ENCODE measurements at places on chromosomes 5 and 9.

DNA sequence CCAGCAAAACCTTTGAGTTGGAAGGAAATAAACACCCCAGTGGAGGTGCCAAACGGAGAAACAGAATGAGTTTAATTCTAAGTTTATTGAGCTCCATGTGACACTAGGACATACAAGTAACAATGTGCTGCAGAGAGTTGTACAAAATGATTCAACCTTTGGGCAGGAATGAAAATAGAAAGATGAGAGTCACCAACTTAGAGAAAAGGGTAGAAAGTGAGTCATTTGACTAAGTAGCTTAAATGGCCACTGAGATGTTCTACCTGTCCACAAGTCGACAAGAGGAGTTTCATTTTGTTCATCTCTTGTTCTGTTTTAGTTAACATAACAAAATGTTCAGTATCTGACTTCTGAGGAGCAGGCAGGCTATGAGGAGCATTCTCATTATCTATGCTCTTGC is 284.7 kb downstream of the NR2F1-AS1 start:
- no peak for DNase-seq

DNA sequence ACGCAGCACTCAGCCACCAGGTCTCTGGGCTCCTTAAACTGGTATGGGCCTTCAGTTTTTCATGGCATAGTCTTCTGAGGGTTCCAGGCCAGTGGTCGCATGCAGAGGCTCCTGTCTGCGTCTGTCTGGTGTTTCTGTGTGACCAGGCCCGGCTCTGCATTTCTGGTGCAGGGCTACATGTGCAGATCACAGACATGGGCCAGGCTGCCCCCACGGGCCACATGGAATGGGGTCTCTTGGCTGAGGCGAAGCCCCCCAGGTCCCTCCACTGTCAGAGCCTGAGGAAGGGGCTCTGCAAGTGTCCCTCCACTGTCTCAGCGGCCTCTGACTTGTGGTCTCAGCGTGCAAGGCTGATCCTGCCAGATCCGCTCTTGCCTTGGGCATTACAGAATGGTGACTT is 15.6 kb upstream of the CARD19 start:
- no peak for DNase-seq

DNA sequence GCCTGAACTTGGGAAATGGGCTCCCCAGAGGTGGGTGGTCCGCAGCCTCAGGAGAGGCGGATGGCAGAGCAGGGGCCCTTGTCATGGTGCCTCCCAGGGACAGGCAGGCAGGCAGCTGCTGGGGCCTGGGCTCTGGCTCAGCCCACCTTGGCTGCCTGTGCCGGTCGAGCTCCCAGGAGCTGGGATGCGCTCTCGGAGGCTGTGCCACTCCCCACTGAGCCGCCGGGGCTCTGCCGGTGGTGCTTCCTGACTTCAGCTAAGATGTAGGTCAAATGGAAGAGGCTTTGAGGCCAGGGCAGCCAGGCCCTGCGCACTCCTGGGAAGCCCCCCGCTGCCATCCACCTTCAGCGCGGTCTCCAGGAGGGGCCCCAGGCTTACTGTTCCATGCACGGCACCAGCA is 41.0 kb downstream of the KCNT1 start:
- no peak for DNase-seq

DNA sequence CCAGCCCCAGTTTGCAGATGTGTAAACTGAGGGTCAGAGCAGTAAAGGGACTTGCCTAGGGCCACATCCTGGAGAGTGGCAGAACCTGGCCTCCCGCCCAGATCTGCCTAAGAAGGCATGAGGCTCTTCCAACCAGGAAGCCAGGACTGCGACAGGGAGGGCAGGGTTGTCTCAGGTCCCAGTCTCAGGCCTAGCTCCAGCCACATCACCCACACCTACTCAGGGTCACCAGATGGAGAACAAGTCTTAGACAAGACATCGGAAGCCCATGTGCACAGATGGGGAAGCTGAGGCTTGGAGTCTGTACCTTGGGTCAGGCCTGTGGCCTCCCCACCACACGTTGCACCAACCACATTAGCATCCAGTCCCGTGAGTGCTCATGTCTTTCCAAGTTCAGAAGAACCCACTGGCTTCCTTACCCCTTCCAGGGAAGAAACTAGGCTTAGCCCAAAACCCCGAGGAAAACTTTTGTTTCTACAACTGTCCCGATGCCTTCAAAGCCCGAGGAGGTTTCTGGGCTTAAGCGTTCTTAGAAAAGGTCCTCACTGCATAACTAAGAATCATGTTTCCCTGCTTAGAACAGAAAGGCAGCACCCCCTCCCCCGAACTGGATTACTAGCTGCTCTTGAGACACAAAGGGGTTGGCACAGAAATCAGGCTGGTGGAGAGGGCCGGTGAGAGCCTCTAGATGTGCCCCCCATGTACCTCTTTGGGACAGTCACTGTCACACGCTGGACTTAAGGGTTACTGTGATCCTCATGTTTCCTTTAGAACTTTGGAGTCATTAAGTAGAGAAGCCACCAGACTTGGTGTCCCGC is 2.2 kb downstream of the FAM78A start:
- no peak for DNase-seq

GRCh38 chr5:116303810-116304209 is 219.0 kb downstream of the COMMD10 start:
- no peak for DNase-seq

- DNase-seq, result no peak
Observed at GRCh38 chr5:2740876-2741555, 10.5 kb downstream of the IRX2 start.

DNA sequence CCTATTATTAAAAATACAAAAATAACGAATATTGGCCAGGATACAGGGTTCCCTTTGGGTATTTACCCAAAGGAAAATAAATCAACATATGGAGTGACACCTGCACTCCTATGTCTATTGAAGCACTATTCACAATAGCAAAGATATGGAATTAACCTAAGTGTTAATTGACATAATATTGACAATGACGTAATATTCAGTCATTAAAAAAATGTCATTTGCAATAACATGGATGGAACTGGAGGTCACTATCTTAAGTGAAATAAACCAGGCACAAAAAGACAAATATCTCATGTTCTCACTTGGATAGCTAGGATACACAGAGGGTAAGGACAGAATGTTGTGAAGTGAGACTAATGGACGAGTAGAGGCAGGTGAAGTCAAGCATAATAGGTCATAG is 326.3 kb upstream of the PTGER4 start:
- no peak for DNase-seq

DNA sequence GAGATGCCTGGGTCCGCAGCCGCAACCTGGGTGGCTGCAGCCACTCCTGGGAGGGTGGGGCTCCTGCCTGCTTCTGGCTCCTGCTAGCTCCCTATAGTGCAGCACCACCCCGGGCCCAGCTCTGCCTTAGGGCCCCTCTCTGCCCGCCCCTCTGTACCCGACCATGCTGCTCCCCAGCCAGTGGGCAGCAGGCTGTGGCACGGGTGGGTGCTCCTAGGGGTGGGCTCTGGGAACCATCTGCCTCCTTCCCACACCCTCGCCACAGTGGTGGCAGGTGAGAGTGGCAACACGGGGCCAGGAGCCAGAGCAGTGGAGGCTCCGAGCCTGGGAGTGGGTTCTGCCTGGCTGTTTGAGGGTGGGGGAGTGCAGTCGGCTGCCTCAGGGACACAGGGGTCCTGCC is 7.8 kb upstream of the MTMR12 start:
- no peak for DNase-seq

DNA sequence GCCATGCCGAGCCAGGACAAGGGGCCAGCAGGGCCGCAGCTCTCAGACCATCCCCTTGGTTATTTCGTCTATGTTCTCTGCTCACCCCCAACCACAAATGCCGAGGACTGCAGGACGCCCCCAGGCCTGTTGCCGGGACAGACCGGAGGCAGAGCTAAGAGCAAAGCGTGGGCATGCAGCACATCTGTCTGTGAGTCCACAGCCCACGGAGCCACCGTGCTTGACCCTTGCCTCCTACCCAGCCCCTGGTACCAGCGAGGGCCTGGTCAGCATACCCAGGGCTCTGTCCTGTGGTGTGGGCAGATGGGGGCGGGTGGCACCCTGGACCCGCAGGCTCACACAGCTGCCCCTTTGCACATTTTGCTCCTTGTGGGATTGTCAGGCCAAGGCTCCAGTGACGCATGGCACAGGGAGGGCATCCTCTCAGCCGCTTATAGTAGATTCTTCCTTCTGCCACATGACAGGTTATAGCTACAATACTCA is 4.7 kb downstream of the BRD3 start:
- no peak for DNase-seq

DNA sequence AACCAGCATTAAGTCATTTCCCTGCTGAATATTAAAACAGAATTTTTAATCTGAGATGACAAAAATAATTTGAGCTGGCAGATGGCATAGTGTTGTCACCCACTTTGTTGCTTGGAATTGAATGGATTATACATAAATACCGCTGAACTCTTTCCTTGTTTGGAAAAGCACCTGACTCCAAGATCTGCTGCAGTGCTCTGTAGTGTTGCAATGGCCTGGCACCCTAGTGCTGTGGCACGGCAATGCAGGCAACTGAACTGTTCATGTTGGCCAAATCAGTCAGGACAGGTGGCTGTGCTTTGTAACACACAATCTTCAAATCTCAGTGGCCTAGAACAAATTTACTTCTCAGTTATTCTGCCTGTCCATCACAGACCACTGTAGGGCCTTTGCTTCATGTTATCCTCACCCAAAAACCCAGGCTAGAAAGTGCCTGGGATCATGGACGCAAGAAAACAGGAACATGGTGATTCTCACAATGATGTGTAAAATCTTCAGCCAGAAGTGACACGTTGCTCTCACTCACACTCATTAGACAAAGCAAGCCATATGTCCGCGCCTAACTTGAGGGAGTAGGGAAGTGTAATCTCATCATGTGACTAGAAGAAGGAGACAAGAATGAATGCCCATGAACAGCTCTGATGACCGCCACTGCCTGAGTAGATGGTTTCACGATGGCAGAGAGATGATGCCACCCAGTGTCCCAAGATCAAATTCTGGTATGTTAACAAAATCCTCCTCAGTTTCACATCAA is 191.9 kb upstream of the PUM3 start:
- no peak for DNase-seq

DNA sequence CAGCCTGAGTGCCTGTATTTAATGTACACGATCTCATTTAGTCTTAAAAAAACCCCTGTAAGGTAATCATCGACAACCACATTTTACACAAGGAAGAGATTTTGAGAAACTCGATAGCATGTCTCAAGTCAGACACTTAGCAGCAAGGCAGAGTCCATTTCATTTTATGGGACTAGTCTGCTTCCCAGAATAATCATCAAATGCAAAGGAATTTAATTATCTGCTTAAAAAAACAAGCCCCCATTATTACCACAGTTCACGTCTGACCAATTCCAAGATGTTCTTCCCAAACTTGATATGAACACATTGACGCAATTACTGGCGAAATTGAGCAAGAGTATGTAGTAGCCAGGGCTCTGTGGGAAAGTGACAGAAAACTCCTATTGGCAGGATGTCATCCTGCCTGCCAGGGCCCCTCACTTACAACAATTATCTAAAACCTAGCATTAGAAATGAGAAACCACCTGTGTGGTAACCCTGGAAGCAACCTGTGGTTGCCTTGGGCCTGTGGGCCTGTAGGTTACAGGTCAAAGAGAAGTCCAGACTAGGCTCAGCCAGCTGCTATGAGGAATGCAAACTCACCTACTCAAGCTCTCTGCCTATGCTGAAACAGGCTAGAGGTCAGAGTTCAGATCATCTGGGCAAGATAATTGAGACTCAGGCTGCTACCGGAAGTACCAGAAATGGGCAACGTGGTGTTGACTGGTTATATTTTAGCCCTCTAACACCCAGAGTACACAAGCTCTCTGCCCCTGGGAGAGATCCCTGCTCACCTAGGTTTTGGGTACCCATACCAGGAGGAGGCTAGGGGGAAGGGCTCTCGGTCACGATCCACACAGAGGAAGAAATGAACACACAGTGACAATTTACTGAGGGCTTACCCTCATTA is 1.6 kb downstream of the B4GALT1 start:
- peak; percentile 79 for DNase-seq

DNA sequence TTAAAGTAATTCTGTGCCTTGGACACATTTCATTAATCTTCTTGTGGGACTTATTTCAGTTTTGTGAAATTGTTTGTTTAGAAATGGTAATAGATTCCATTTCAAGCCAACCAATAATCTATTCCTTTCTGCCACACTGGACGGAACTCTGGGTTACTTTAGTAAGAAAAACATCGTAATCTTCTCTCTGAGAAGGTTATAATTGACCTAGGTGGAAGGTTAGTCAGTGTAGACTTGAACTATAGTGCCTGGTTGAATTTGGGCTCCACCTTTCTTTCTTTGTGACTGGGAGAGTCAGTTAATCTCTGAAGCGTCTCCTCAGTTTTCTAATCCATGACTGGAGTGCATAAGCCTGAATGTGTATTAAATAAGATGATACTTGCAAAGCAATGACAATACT is 89.7 kb upstream of the PRLR start:
- DNase-seq, result no peak

DNA sequence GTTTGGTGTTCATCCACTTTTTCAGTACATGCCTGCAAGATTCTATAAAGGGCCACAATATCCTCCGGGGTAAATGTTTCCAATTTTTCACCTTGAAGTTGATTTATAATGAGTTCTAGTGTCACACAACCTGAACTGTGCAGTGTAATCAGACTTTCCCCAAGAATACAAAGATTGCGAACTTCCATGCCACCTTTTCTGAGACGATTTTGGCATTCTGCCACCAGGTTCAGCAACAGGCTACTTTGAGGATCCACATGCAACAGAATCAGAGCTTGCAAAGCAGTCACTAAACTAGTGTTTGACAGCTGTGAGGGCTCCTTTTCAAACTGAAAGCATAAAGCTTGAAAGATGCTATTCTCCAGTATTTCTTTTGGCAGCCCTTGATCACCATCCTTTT is 1.6 kb downstream of the FASTKD3 start:
- no peak for DNase-seq

DNA sequence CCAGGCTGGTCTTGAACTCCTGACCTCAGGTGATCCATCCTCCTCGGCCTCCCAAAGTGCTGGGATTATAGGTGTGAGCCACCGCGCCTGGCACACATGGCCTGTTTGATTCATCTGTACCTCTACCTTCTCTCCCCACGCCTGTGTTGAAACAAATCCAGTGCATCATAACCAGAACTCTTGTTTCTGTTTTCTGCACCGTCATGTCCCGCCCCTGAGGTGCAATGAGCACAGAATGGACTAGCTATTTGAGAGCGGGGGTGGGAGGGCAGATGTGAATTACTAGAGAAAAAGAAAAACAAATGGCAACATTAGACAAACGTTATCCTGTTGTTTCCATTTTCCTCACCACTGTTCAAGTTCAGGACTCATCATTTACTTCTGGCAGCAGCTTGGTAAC is 10.7 kb upstream of the FAM193B start:
- DNase-seq, result no peak

Data from stromal cell of bone marrow (primary cell).